Esophagus squamous epithelium (tissue), 5 donors: ENCODE measurements at places on chromosomes 5 and 9.

DNA sequence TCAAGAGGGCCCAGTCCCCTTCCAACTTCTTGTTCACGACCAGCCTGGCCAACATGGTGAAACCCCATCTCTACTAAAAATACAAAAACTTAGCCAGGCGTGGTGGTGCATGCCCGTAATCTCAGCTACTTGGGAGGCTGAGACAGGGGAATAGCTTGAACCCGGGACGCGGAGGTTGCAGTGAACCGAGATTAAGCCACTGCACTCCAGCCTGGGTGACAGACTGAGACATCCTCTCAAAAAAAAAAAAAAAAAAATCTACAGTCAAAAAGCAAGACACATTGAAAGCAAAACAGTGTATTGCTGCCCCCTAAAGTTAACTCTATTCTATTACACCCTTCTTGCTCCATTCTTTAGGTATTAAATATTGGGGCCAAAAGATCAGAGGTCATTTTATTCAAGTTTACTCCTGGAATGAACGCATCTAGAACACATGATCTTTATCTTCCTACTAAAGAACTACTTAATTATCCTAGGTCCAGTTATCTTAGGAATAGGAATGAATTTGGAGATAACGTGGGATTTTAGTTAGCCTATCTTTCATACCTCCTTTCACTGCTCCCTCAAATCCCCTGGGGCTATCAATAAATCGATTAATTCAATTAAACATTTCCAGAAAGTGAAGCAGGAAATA, 2.4 kb downstream of the ATG12 start:
- DNase-seq, result no peak

DNA sequence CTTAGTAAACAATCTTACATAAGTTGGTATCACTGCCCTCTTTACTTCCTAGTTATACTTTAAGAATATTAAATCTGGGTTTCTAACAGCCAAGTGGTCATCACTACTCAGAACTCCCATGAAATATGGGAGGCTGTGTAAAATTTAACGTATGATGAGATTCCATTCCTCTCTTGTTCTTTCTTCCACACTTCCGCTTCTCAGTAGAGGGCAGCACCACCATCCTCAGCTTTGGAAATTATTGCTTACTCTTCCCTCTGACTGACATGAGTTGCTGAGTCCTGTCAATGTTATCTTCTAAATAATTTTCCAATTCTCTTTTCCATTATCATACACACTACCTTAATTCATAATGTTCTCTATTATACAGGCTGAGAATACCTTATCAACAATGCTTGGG, 194.0 kb downstream of the RFX3 start:
- no peak for DNase-seq

GRCh38 chr5:33843579-33843978, 48.2 kb downstream of the ADAMTS12 start:
- no peak for DNase-seq

DNA sequence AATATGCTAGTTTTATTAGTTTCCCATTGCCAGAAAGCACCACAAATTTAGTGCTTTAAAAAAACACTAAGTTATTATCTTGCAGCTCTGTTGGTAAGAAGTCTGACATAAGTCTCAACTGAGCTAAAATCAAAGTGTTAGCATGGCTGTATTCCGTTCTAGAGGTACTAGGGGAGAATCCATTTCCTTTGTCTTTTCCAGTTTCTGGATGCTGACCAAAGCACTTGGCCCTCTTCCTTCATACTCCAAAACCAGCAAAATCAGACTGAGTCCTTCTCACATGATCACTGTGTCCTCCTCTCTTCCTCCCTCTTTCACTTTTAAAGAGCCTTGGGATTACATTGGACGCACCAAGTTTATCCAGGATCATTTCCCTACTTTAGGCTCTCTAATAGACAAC, 9.5 kb downstream of the CDH18 start:
- DNase-seq, result no peak

DNA sequence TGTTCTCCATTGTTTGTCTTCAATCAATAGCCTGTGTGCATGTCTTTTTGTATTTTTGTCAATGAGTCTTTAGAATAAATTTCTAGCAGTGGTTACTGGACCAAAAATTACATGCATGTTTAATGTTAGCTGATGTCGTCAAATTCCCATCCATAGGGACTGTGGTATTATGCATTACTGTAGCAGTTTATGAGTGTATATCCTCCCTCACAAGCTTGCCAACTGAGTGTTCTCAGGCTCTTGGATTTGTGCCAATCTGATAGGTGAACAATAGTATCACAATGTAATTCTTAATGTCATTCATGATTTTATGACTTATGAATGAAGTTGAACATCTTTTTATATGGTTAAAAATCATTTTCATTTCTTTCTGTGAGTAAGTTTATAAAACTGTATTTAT, 13.0 kb downstream of the SNX24 start:
- DNase-seq, result no peak

- DNase-seq, result no peak
These were observed 8.7 kb upstream of the ENG start for GRCh38 chr9:127863191-127863621.

GRCh38 chr5:151234476-151235238, 10.8 kb upstream of the CCDC69 start:
- no peak for DNase-seq

DNA sequence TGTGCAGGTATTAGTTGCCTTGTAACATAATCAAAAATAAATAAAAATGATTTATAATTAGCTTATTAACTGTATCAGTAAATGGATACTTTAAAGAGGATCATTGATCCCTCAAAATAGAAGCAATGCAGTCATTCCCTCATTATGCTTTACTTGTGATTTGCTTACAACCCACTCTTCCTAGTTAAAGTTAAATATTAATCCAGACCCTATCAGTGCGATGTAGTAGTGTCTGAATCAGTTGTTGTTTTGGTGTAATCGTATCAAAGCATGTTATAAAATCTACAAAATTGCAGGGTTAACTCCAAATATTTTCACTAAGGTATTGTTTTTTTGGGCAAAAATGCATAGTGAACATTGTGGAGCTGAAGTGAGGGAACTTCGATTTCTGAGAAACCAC, 17.6 kb downstream of the TENT4A start:
- DNase-seq, result no peak

DNA sequence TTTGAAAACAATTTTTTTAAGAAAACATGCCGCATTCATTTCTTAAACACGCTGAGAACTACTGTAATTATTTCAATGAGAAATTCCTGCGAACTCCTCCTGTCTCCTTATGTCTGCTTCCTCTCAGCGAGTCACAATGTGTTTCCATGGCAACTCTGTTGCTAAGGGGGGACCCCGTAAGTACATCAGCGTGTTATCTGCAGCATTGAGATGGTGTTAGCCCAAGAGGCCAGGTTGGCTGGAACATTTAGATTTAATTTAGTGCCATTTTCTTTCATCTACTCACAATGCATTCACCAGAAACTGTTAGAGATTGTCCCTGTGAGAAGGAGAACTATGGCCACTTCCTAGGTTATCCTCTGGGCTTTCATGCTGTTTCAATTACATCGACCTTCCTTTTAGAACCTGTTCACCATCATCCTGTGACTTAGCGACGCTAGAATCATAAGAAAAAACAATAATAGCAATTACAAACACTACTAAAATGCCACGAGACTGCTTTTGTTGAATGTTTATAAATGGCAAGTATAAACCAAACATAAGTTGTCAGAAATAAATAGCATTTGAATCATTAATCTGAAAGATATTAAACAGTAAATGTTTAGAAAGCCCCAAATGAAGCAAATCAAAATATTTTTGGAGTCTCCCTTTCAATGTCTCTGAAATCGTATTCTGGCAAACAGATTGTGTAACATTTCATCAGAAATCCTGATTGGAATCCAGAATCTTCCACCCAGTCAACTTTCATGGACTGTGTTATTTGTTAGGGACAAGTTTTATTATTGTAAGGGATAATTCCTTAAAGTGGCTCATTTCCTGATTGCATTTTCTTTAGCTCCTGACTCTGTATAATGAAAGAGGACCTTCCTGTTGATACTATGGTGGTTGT, 39.7 kb upstream of the SHC3 start:
- DNase-seq, result no peak

GRCh38 chr9:30713243-30713642, 1671.2 kb upstream of the ACO1 start:
- DNase-seq, result no peak

- DNase-seq, result no peak
These were observed 155.0 kb downstream of the MAN2A1 start for GRCh38 chr5:109844695-109845094.

DNA sequence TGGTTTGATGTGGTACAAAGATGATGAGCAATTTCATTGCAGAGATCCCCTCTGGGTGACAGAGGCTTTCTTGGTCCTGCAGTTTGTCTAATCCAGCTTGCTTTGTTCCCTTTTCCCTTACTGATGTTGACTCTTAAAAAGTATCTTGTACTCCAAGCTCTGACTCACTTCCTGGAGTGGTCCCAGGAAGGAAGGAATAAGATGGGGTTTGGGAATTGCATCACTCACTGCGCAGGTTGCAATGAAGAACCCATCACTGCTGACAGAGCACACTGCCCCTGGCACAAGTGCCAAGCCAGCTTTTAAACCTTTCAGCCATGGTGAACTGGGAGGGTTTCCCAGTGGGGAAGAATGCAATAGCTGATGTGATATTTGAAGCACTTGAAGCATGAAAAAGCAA, 662.2 kb upstream of the CTNND2 start:
- no peak for DNase-seq

DNA sequence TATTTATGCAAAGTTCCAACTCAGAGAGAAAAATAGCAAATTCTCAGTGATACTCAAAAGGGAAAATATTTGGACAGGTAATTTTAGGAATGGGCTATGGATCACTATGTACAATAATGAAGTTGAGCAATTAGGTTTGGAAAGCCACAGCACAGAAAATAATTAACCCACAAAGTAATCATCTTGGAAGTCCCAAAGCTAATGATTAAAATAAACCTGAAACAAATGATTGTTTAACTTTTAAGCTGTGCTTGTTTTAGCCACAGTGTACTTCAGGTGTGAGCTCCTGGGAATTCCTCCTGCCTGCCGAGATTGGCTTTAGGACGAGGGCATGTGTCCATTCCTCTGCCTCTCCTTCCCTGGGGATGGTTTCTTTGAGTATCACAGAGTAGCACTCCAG, 403.9 kb downstream of the ZSWIM6 start:
- DNase-seq, result no peak

DNA sequence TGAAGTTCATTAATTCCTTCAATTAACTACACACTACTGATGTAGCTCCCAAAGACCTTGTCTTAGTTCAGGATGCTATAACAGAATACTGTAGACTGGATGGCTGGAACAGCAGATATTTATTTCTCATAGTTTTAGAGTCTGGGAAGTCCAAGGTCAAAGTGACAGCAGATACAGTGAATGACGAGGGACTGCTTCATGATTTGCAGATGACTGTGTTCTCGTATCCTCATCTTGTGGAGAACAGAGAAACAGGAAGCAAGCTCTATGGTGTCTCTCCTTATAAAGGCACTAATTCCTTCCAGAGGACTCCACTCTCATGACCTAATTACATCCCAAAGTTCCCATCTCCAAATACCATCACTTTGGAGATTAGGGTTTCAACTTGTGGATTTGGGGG, 65.6 kb upstream of the MAP1B start:
- no peak for DNase-seq

GRCh38 chr9:86135371-86135770, 36.0 kb upstream of the GOLM1 start:
- DNase-seq, result no peak

GRCh38 chr5:55407059-55407684, 99.4 kb downstream of the MTREX start:
- DNase-seq, result no peak

DNA sequence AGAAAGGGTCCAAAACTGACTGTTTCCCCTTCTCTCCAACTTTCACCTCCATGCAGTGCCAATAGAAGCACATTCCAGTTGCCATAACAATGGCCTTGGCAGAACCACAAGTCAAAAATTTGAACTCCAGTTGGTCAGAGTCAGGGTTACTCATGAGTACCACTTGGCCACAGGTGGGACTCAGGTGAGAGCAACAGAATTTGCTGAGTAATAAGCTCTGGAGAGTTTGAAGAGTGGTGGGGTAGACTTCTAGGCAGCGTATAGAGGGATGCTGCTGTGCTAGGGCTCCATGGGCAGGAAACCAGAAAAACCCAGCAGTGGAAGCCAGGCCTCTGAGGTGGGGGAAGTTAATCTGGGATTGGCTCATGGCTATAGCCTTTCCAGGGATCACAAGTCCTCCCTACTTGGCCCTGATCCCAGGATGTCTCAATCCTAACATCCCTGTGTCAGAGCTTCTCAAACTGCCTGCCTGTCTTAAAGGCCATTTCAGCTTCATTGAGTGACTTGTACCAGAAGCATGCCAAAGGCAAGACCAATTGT, 30.2 kb downstream of the SNX18 start:
- DNase-seq, result no peak

DNA sequence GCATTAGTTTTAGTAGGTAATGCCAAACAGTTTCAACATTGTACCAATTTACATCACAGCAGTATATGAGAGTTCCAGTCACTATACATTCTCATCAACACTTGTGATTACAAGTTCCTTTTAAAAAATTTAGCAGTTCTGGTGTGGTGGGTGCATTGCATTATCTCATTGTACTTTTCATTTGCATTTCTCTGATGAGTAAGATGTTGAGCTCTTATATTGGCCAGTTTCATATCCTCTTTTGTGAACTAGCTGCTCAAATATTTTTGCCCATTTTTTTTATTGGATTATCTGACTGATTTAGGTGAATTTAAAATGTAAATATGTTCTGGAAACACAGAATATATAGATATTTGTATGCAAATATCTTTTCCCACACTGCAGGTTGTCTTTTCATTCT, 160.9 kb upstream of the NR3C1 start:
- no peak for DNase-seq

DNA sequence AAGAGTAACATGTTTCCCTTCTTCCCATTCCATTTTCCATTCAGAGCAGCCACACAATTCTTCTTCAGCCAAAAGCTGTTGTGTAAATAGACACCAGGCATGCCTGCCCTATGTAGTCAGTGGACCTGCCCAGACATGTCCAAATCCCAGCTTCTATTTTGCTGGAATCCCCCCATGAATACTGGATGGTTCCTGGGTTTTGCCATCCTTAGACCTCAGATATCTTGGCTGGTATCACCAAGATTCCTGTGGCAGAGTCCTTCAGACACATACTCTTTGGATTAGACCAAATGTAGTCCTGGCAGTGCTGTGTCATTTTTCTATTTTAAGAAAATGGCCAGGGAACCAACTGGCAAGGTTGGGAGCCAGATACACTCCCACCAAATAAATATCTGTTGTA, 10.3 kb downstream of the FST start:
- DNase-seq, result no peak

- DNase-seq, result no peak
These were observed 1.8 kb downstream of the TRIM7 start for GRCh38 chr5:181203093-181203711.

GRCh38 chr9:11471321-11471720, 858.5 kb upstream of the PTPRD start:
- no peak for DNase-seq

- DNase-seq, result no peak
These were observed 6.9 kb downstream of the GAPVD1 start for GRCh38 chr9:125268394-125269013.

- DNase-seq, result no peak
These were observed 440.4 kb upstream of the GRIN3A start for GRCh38 chr9:102178811-102179210.

GRCh38 chr5:142939006-142939405, 168.8 kb downstream of the ARHGAP26 start:
- no peak for DNase-seq
